ENCODE measurements at places on chromosomes 11 and 22.

DNA sequence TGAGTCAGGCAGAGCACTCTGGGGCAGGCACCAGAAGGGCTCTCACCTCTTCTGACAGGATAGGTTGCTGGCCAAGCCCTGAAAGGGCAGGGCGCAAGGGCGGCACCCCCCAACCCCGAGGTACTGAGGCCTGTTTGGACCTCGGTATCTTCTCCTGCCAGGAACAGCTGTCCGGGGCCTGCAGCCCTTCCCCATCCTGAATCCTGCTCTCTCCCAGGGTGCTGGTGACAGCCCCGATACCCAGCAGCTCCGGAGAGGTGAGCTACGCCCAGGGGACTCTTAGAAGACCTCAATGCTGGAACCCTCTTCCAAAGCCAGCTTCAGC lies 79.1 kb downstream of the PHF21B start:
- no peak for DNase-seq

GRCh38 chr22:29129808-29130140 lies 56.9 kb downstream of the KREMEN1 start:
- DNase-seq = no peak

- no peak for DNase-seq
Measured at GRCh38 chr11:31957674-31958073, 133.2 kb upstream of the RCN1 start.

DNA sequence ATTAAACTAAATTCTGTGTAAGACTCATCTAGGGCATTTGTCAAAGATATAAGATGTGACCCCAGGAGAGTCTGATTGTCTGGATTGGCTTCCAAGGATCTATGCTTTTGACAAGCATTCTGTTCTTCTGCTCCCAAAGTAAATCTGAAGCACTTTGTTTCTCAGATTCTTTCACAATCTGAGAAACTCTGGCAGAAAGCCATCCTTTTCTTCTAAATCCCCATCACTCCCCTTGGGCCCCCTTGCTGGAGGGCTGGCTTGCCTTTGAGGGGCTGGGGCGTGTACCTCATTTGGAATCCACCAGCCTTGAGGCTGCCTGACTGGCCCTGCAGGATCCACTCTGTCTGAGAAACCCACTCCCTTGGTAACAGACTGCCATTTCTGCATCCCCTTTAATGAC lies 173.5 kb upstream of the CTSC start:
- no peak for DNase-seq

DNA sequence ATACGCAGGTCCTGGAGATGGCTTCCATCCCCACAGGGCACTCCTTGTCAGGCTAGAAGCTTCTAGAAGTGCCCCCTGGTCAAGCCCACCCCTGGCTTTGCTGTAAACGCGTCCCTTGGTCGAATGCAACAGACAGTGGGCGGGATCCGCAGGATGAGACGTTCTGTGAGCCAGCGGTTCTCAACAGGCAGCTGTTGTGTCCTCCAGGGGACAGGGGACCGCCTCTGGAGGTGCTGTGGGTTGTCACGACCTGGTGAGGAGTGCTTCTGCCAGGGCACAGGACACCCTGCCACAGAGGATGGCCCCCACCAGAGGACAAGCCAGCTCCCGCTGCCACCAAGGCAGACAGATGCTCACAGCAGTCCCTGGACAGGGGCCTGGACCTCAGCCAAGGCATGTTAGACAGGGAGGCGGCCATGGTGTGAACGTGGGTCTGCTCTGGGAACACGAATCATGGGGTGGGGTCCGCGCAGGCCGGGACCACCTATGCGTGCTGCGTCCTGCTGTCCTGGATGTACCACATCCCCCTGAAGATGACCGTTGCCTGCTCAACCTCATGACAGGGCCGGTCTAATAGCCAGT lies 11.7 kb downstream of the CRELD2 start:
- no peak for DNase-seq

- no peak for DNase-seq
Measured at GRCh38 chr11:119157063-119157462, 8.2 kb downstream of the ABCG4 start.

DNA sequence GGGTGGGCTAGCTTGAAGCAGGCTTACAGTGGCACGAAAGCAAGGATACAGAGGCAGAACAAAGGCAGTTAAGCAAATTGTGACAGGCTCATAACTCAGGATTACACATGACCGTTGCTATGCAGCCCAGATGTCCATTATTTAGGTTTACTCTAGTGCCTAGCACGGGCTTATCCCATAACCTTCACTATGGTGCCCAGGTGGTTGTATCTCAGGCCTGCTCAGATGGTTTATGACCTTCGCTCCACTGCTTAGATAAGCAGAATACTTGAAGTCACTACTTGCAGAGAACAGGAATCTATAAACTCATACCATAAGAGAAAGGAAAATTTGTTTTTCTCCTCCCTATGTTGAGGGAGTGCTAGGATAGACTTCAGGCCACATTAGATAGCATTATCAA lies 9.0 kb downstream of the OR6M1 start:
- no peak for DNase-seq

GRCh38 chr22:45235101-45235777 lies 5.5 kb downstream of the KIAA0930 start:
- no peak for DNase-seq

DNA sequence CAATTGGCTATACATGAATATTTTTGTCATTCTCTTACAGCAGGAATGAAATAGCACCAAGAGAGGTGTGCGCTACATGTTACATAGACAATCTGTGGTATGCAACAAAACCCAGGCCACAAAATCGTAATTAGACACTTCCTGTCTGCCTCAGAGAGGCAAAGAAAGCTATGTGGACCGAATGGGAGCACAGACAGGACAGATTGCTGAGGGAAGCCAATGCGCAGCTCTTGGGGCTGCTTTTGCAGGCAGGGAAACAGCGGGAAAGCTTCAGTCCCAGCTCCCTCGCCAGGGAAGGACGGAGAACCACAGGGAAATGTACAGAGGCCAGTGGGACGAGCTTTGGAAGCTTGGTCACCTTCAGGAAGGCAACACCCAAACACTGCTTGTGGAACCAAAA lies 40.9 kb downstream of the SERPINH1 start:
- no peak for DNase-seq

DNA sequence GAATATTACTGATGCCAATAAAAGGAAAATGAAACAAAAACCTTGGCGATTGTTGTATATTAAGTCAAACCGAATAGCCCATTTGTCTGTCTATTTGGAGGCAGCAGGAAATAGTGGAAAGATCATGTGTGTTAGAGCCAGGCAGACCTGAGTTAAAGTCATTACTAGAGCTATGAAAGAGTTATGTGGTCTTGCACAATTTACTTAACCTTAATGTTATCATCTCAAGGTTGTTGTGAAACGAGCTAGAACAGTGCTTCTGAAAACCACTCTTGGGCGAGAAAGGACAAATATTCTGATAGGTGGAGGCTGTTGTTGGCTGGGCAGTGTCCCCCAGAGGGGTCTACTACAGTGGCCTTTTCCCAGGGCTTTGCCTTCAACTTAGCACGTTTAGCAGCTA lies 60.0 kb upstream of the NUP160 start:
- no peak for DNase-seq

GRCh38 chr11:83162377-83162776 lies 5.4 kb downstream of the PCF11 start:
- no peak for DNase-seq

DNA sequence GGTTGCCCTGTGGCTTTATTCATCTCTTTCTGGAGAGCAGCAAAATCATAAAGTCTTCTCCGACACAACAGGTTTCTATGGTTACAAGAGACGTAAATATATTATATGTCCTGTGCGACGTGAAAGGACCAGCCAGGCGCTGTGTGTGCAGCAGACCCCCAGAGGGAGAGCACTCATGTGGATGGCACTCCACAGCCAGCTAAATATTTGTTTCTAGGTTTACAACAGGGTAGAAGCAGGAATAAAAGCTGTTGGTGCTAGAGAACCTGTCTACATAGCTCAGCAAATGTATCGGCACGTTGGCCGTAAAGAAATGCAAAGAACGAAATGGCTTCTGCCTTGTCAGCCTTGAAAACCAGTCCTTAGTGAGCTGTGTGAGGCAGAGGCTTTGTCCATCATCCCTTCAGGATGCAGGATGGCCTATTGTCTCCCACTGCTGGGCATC lies 133.8 kb upstream of the PITPNB start:
- DNase-seq = no peak

DNA sequence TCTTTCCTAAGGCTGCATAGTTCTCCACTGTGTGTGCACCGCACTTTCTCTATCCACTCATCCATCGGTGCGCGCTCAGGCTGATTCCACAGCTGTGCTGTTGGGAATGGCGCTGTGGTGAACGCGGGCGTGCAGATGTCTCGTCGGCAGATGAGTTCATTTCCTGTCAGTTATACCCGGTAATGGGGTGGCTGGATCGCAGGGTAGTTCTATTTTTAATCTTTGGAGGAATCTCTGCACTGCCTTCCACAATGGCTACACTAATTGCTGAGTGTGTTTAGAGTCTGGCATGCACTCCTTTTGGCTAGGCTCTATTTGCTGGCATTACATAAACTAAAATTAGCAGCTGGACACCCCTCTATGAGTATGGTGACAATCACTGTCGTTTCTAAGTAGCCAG lies 27.9 kb upstream of the KRTAP5-7 start:
- no peak for DNase-seq

- DNase-seq = no peak
Measured at GRCh38 chr11:73164803-73165540, 22.9 kb upstream of the FCHSD2 start.

DNA sequence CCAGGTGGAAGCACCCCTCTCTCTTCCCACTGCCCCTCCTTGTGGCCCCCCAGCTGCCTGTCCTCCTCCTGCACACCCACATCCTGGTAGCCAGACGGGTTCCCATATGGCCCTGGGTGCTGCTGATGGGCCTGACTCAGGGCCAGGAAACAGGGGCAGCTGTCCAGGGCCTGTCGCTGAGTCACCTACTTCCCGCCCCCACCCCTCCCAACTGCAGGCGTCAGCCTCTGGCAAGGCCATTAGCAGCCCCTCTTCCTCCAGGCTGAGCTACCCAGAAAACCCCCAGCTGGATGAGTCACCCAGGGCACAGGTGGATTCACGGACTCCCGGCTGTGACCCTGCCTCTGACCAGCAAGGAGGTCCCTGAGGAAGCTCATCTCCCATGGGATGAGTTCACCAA lies 6.9 kb upstream of the GAL start:
- DNase-seq = peak; percentile 71

DNA sequence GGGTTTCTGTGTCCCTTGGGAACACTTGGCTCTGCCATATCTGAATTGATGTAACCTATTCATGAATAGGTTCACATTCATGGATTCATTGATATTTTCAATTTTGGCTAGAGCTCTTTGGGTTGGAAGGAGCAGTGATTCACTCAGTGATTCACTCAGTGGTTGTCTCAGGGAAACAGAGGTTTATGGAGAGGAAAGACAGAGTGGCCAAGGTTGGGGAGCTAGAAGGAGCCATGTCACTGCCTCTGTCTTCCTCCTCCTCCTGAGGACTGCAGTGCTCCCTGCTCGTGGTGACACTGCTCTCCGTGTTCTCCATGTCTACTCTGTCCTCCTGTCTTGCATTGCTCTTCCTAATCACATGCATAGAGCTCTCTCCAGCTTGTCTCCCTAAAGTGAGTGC lies 17.4 kb downstream of the CEP164 start:
- no peak for DNase-seq

- no peak for DNase-seq
Measured at GRCh38 chr22:44246615-44247326, 66.0 kb downstream of the SHISAL1 start.

DNA sequence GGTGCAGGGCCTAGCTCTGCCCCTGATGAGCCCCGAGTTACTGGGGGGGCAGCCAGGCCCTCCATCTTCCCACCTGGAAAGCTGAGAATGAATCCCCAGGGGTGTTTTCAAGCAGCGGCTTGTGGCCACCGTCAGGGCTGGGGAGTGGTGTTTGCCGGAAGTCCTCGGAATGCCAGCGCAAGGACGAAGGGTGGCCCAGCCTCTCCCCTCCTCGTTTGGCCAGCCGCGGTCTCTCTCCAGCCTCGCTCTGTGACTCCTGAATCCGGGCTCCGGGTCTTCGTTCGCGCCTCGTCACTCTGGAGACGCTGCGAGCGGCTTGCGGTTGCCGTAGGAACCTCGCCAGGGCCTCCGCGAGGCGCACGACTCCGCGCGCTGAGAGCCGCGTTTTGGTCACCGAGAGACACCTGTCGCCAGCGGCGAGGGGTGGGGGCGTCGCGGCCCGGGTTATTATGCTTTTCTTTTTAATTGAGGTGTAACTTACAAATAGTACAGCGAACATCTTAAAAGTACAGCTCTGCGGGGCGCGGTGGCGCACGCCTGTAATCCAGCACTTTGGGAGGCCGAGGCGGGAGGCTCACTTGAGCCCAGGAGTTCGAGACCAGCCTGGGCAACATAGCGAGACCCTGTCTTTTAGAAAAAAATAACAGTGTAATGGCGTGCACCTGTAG lies 6.3 kb upstream of the KDELR3 start:
- peak; percentile 81 for DNase-seq

DNA sequence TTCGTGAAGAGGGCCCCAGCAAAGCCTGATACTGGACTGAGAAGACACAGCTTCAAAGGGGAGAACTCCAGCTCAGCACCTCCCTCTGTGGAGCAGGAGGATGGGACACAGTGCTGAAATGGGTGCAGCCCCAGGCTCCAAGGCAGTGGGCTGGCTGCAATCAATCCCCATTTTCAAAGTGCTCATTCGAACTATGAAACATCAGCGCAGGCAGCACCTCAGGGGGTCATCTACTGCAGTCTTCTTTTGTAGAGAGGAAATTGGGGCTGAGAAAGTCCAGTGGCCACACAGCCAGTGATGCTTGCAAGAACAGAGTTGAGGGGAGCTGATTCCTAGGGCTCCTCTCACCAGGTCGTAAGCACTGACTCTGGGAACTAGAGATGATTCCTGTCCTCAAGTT lies 25.1 kb downstream of the OPCML start:
- DNase-seq = no peak

- DNase-seq = no peak
Measured at GRCh38 chr22:28344918-28345703, 334.5 kb downstream of the TTC28 start.

DNA sequence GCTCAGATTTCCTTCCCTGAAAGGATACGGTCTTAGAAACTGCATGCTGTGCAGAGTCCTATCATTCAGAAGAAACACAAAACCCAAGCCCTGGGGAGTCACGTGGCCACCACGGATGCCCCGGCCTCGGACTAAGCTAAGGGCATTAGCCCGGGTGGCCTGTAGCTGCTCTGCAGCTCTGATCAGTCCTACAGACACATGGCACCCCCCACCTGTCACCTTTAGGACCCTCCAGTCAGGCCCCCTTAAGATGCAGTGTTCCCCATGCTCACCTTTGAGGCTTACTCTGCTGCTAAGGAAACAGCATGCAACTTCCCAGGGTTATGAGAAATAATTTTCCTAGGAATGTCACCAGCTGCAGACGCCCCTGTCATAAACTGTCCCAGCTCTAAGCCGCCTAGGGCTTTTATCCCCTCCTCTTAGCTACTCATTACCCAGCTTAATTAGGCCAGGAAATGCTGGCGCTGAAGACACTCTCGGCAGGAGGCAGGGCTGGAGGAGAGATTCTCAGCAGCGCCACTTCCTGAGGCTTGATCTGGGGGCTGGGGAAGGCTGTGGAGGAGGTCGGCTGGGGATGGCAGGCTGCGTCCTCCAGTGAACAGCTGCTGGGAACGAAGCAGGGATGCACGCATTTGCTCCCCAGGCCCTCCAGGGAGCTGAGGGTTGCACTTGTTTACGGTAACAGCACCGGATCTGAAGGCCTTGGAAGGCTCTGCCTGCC lies 47.2 kb upstream of the ADA2 start:
- DNase-seq = no peak

- no peak for DNase-seq
Measured at GRCh38 chr22:30054764-30055069, 25.5 kb upstream of the HORMAD2 start.
